ENCODE measurements at places on chromosomes 1 and 21.

GRCh38 chr1:202081992-202082391 is 40.7 kb upstream of the GPR37L1 start:
- DNase-seq: no peak

DNA sequence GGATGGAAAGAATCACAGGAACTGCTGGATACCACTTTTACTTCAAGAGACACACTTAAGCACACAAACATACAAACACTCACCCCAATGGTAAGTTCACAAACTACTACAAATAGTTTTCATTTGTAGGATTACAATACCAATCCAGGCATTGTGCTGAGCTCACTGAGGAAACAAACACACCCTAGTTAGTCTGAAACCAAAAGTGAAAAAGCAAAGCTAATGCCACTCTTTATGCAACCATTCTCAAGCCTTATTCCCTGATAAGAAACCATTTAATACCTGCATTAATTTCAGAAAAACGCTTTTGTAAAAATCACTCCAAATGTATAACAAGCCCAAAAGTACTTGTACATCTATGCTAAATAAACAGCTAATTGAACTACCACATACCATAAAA is 38.3 kb downstream of the RNF115 start:
- DNase-seq: no peak

- DNase-seq: no peak
Measured at GRCh38 chr1:66374148-66374547, 159.8 kb upstream of the SGIP1 start.

GRCh38 chr1:184524248-184524647 is 137.4 kb downstream of the C1orf21 start:
- DNase-seq: no peak

GRCh38 chr1:93164816-93165215 is 15.4 kb downstream of the TMED5 start:
- no peak for DNase-seq

- no peak for DNase-seq
Measured at GRCh38 chr1:163610486-163610885, 288.7 kb downstream of the NUF2 start.

GRCh38 chr1:183776731-183777130 is 28.2 kb upstream of the RGL1 start:
- DNase-seq: no peak

GRCh38 chr21:27534206-27534605 is 567.3 kb upstream of the ADAMTS5 start:
- DNase-seq: no peak

GRCh38 chr1:47776667-47777131 is 220.5 kb downstream of the TRABD2B start:
- DNase-seq: no peak

DNA sequence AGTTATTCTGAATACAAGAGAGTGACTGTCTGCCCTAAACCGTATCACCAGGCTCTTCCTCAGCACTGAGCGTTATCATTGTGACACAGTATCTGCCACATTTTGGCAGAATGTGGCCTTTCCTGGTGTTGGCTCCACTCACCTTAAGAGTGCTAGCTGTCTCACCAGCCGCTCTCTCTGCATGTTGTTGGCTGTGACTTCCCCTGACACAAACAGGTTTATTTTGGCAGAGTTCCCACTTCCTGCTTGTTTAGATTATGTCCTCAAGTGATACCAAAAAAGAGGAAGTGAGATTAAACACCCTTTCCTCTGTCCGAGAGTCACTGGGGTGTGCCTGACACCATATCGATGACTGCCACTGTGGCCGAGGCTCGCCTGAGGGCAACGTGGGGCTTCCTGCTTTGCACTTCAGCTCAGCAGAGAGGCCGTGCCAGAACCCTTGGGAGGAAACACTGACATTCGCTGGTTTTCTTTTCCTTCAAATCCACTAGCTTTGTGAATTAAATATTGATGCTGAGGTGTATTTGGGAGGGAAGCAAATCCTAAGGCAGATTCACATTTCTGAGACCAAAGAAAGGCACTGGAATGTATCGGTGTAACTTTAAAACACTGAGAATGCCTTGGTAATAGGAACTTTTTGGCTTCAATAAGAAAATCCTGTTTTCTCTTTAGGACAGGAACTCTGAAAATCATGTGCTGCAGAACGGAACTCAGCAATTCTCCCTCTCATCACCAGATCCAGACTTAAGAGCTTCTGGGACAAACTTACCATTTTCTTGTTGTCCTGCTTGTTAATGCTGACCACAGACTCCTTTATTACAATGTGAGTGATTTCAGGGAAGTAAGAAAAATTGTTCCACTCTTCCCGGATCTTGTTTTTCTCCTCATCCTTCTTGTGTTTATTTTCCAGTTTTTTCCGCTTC is 102.1 kb downstream of the JAK1 start:
- no peak for DNase-seq

- DNase-seq: no peak
Measured at GRCh38 chr1:91883470-91883869, 2.5 kb downstream of the TGFBR3 start.

- no peak for DNase-seq
Measured at GRCh38 chr1:94061513-94062443, 59.2 kb downstream of the ABCA4 start.

DNA sequence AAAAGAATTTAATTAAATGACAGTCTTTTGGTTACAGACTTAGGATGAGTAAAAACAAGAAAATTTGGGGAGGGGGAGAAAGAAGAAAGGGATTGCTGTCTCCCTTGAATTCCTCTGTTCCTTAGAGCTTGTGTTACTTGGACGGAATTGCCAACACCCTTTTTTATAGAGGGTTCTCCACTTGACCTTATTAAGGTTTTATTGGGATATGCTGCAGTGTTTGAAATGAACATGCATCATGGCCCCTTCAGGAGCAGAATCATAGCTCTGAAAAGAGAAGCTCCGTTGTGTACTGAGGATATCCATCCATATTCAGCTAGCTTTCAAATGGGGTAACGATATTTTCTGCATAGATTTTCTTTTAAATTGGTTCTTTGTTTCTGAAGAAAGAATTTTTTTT is 48.2 kb upstream of the DNASE2B start:
- DNase-seq: no peak

GRCh38 chr1:204103431-204103741 is 30.5 kb downstream of the SOX13 start:
- no peak for DNase-seq

DNA sequence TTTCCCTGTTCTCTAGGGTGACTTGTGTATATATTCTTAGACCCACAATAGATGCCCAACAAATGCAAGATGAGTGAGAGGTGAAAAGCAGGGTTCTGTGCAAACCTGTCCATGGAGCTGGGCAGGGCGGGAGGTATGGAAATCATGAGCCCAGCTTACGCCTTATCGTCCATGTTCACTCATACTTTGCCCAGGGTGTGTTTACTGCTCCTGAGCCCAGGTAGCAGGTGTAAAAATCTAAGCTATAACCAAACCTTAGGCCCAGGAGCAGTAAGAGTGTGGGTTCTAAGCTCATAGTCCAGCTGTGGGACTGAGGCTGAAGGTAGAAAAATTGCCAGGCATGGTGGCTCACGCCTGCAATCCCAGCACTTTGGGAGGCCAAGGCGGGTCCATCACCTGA is 48.1 kb downstream of the CACNA1E start:
- DNase-seq: no peak

DNA sequence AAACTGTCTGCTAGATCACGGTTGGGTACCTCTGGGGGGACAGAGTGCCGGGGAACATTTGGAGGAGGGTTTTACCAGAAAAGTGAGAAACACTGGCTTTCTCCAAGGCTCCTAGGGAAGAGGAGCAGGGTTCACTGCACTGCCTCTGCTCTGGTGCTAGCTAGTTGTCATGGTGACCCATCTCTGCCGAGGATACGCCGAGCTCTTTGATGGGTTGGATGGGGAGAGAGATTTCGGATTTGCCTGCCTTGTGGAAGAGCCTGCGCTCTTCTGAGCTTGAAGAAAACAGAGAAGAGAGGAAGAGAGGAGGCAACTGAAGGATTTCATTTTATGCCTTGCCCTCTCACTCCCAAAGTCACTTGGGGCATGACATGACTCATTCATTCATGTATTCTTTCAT is 92.1 kb downstream of the NAV1 start:
- DNase-seq: no peak

GRCh38 chr1:168057921-168058320 is 78.8 kb downstream of the GPR161 start:
- no peak for DNase-seq

DNA sequence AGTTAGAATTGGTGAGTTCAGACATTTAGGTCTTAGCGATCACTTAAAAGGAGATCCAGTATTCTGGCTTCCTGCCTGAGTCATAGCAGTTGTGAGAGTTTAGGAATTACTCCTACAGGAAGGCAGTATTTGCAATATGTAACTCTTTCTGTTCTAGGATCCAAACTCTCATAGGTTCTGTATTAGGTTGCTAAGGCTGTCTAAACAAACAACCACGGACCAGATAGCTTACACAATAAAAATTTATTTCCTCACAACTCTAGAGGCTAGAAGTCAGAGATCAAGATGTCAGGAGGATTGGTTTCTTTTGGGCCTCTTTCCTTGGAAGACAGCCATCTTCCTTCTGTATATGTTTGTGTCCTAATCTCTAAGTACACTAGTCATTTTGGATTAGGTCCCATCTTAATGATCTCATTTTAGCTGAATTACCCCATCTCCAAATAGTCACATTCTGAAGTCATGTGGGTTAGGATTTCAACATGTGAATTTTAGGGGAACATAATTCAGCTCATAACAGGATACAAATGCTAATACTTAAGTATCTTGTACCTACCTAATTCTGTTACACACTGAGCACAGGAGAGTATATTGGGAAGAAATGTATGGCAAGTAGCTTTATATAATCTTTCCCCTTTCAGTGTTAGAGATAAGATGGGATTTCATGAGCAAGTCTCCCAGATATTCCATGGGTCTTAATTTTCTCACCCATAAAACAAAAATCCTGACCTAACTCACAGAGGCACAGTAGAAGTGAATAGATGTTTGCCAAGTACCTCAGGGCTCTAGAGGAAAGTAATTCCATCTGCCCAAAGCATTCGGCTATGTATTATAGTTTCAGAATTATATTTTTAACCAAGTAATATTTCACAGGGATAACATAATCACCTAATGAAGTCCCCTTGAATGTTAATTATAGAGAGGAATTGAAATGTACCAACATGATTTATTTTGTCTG is 144.4 kb downstream of the PTBP2 start:
- no peak for DNase-seq

DNA sequence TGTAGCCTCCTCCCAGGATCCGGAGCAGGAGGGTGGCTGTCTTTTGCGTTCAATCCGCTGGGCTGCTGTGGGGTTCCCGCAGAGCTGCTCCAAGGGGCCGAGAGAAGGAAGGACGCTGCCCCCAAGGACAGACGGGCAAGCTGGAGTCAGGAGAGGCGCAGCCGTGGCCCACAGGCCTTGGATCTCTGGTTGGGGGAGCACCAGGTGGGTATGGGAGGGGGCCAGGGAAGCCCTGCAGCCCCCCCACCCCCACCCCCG is 15.9 kb upstream of the SKI start:
- no peak for DNase-seq

DNA sequence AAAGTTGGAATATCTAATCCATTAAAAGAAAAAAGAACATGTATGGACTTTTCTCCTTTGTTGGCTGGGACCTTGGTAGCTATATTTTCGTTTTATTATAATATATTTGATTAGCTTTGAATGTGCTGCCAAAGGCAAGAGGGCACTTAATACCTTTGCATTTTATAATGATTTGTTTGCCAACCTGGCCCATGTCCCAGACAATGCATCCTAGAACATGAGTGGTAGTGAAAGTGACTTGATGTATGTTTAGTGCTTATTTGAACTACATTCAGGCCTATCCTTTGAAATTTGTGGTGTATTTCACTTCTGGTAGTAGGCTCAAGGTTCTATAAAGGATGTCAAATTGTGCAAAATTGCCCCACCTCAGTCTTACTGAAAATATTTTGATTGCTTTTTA is 25.9 kb downstream of the CACHD1 start:
- no peak for DNase-seq

GRCh38 chr21:46036696-46037330 is 55.2 kb downstream of the COL6A1 start:
- DNase-seq: no peak

DNA sequence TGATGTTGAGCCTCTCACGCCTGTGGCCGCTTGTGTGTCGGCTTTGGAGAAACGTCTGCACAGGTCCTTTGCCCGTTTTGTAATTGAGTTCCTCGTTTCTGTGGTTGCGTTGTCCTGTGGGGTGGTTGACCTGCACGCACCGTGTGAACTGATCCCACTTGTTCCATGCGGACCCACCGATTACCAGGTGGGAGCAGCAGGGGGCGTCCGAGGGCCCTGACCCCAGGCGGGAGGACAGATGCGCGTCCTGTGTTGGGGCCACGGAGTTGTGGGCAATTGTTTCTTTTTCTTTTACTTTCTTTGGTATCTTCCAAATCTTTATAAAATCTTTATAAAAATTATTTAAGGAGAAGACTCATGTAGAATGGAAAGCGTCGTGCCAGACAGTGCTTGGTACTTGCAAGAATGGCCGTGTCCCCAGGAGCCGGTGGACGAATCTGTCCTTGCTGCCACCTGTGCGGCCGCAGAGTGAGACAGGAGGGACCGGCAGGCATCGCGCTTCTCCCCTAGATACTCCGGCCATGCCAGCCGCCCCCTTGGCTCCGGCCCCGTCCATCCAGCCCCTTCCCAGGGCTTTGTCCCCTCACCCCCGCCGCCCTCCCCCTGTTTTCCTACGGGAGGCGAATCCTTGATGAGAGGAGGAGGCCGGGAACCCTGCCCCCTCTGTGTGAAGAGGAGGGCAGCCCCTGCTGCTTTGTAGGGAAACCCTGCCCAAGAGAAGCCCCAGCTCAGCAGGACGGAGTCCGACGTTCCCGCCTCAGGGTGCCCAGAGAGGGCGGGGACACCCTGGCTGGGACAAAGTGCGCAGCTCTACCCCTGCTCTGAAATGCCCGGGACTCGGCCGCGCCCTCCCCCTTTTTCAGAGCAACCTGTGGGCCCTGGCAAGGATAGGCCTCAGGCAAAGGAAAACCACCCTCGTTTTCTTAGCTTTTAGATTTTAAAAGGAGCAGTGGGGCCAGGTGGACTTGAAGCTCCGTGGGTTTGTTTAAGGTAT is 41.7 kb downstream of the PRKCZ start:
- DNase-seq: peak; percentile 13

GRCh38 chr1:83931658-83932253 is 67.2 kb downstream of the TTLL7 start:
- DNase-seq: no peak

- DNase-seq: no peak
Measured at GRCh38 chr1:29469457-29469856, 233.1 kb downstream of the PTPRU start.

DNA sequence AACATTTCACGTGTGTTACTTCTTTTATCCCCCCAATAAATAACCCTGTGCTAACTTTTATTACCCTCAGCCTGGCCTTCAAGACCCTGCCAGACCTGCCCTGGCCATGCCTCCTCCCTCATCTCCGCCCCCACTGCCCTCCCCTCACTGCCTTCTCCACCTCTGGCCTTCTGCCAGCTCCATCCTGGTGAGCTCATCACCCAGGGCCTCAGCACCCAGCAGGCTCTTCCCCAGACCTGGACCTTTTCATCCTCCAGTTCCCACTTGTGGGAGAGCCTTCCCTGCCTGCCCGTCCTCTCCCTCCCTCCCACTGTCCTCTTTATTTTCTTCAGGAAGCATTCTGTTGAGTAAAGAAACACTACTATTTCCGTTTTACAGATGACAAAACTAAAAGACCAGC is 72.0 kb downstream of the SLC66A1 start:
- DNase-seq: no peak

- DNase-seq: no peak
Measured at GRCh38 chr1:18018366-18018765, 89.2 kb upstream of the IGSF21 start.

Data from activated CD4-positive, CD25-positive, alpha-beta regulatory T cell (primary cell).